ENCODE measurements at places on chromosomes 4 and X.

- DNase-seq = no peak
Observed at GRCh38 chr4:107977966-107978705, 11.6 kb upstream of the HADH start.

GRCh38 chr4:25797136-25797535 lies 65.7 kb downstream of the SEL1L3 start:
- no peak for DNase-seq

DNA sequence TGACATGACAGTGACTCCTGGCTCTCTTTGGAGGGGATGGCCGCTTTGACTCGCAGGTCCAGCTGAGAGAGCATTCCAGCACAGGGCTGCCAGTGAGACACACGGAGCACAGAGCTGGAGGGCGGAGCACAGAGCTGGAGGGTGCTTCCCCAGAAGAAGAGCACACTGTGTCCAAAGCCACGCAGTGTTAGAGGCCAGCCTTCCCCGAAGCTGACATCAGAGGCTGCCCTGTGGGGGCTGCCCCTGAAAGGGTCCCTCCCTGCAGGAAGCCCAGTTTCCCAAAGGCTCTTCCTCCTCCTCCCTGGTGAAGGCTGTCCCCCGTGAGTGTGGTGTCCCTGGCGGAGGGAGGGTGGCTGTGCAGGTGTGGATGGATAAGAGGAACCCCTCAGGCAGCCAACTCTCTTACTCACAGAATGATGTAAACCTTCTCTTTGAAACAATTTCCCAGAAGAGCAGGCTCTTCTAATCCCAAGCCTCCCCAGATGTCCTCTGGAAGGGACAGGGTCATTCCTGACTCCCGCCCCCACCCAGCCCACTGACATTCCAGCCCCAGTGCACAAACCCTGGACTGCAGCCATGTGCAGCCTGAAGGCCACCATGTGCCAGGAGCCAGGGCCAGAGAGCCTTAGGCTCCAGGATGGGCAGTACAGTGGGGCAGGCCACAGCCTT lies 53.4 kb downstream of the PSAPL1 start:
- no peak for DNase-seq

DNA sequence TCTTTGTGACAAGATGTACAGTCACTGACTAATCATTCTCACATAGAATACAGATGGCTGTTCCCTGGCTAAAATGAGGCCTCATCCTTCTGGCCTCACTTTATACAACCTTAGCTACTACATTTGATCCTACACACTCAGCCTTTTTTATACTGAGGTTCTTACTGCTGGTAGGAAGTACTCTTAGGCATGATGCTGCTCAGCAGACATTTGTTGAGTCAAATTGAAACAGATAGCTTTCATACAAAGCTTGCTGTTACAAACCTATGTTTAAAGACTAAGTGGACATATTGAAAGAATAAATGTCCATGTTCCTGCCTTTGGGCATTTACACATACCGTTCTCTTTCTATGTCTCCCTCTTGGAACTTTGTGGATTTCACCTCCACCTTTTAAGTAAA lies 154.9 kb downstream of the NPFFR2 start:
- DNase-seq = no peak

GRCh38 chr4:177287255-177287654 lies 22.4 kb upstream of the NEIL3 start:
- no peak for DNase-seq

GRCh38 chr4:6071959-6072720 lies 53.9 kb upstream of the C4orf50 start:
- DNase-seq = peak; percentile 65

DNA sequence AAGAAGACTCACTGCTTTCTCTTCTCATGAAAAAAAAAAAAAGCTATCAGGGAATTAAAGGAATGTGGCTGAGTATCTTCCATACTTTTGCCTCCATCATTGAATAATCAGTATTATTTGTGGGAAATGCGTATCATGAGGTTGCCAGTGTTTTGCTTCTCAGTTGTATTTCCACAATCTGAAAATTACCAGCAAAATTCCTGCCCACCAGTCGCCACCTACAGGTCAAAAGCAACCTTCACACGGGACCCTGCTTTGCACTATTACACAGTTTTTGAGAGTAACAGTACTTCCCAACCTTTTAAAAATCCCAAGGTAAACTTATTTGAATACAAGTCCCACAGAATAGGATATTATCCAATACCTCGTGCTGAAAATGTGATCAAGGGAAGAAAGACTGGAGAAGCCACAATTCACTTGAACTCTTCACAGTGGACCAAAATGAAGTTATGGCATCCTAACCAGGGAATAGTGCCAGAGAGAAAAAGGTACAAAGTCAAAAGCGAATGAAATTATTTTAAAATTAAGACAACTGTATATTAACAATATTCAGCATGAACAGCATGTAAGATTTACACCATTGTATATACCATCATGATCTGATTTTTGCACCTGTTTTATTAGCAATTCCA lies 30.4 kb downstream of the PGRMC1 start:
- DNase-seq = no peak

DNA sequence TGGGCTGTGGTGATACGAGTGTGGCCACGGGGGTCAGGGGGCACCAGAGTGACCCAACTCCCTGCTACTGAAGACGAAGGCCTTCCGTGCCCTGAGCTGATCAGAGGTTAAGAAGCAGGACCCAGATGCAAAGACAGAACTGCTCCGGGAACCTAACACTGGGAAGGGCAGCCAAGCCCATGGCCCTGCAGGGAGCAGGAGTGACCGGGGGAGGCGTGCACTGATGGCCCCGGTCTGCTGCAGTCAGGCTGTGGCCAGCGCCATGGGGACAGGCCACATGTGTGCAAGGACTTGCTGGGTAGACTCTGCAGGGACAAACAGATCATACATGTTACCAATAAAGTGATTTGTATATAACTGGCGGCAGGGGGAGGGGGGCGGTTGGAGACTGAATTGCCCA lies 74.6 kb downstream of the ACOX3 start:
- DNase-seq = no peak

GRCh38 chr4:76301068-76301774 lies 5.3 kb upstream of the STBD1 start:
- DNase-seq = no peak

DNA sequence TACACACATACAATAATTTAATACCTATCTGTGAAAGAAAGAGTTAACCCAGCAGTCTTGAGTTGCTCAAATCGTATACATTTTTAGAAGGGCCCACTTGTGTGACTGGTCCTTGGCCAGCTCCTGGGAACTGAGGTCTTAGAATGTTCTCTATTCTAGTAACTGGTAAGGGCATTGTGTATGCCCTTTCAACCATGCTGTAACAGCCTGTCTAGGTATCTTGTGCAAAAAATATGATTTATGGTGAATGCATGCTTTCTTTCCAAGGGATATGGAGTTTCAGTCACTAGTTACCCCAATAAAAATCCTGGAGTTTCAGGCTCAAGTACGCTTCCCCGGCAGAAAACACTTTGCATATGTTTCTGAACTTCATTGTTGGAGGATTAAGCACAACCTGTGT lies 140.6 kb downstream of the NEXMIF start:
- no peak for DNase-seq

Measured in COR-L47 (cell line).